AG09319 (cell line): ENCODE measurements at places on chromosomes 3 and 15.

DNA sequence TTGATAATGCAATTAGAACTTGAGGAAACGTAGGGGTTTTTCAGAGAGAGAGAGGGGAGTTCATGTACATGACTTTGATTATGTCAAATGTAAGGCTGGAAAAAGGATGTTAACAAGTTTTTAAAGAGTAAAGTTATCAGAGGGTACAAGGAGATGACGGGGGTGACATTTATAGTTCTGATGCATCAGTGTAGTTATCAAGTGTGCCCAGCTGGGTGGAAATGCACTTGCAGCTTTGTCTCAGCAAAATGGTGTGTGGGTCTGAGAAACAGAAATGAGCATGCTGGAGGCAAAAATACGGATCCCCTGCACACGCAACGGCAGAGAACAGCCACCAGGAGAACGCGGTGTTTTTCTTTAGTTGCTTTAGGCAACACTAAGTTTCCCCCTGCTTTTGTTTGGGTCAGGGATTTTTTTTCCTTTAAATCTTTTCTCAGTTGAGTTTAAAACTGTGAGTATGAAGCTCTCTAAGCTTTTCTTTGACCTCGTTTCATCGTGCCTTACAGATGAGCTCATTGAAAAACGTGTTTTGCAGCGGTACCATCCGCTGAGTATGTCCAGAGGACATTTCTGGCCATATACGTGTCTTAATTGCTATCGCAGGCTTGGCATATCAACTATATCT is 205.4 kb downstream of the PDZRN3 start:
- no peak for DNase-seq

DNA sequence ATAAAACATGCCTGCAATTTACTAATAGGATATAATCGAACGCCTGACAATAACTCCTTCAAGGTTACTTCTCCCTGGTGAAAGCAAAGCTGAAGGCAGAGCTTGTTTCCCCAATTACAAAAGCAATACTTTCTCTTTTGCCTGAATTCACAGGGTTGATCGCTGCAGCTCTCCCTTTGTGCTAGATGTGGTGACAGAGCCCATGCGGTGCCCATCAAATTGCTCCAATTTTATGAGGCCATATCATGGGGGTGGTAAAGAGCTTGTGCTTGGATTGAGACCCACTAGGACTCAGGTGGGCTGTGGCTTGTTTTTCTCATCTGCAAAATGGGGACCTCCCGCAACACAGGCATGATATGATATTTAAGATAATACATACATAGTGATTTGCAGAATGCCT is 143.4 kb downstream of the GREM1 start:
- DNase-seq: no peak

- no peak for DNase-seq
Observed at GRCh38 chr15:69479081-69479480, 26.5 kb downstream of the RPLP1 start.

DNA sequence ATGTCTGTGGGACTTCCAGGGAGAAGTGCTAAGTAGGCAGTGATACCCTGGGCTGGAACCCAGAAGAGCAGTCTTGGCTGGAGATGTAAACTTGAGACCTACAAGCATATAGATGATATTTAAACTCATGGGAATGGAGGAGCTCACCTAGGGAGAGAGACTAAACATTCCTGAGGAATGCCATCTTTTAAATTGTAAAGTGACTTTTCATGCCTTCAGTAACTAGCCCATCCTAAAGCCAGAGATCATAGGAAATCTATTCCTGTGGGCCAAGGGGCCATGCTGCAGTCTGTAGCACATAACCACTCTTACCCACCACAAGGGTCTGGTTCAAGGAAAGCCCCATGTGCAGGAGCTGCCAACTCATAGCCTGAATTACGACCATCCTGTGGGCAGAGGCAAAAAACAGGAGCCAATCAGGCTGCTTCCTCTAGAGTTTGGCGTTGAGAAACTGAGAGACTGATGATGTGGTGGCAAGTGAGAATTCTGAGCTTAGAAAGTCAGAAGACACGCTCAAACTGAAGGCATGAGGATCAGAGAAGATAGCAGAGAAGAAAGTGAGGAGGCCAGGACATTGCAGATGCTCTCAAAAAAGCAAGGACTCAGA is 37.5 kb downstream of the CTDSPL start:
- no peak for DNase-seq

DNA sequence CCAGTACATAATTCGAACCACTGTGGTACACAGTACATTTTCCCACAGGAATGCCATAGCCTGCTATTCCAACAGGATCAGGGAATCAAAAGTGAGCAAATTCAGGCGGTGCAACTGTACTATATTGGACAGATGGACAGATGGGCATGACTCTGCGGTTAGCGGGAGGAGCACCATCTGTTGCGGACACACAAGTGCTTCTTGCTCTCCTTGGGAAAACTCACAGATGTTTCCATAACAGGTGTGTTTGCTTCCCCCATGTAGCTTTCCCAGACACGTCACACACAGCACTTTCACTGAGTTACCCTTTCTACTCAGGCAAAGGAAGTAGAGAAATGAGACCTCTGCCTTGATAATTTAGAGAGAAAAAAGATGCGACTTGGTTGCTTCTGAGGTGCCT is 325.1 kb upstream of the THBS1 start:
- no peak for DNase-seq

DNA sequence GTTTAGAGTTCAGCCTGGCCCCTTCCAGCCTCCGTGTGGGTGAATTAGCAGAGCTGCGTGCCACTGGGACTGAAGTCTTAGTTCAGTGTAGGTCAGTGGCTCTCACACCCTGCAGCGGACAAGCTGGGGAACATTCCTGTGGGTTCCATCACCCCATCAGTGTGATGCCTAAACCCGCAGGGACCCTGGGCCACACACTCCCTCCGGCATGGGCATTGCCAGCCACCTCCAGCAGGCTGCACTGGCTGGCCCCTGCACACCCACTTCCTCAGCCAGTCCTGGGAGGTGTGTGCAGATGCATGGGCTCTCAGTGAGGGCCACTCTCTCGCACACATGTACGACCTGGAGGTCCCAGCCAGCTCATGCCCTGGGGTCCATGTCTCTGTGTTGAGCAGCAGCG is 32.1 kb upstream of the TOPBP1 start:
- no peak for DNase-seq
